HAP-1 (cell line): ENCODE measurements at places on chromosomes 4 and X.

DNA sequence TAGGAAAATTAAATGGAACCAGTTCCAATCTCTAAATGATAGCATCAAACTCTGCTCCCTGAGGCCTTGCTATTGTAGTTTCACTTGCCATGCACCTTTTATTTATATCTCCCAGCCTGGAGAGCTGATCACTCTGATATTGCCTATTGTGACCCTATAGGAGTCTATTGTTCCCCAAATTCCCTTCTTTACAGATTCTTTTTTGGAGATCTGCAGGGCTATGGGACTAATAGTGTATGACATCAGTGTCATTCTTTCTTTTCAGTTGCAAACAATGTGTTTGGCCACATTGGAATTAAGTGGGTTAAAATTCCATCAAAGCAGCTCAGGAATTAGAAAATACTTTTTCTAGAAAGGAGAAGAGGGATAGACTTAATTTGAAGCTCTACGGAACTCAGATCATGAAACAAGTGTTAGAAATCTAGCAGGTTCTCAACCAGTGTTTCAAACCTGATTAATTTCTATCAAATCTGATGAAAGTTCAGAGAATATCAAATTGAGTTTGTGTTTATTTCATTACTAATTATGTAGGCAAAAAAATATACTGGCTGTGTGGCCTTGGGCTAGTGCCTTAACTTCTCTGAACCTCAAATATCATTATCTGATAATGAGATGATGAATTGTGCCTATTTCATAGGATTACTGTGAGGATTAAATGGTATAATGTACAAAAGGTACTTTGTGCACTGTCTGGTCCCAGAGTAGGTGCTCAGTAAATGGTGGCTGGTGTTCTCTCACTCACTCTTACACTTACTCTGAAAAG is 71.4 kb downstream of the COL4A6 start:
- DNase-seq, result peak; percentile 77

- no peak for DNase-seq
Observed at GRCh38 chr4:178799204-178799603, 1357.0 kb upstream of the AGA start.

GRCh38 chrX:15017491-15017890 is 144.3 kb downstream of the MOSPD2 start:
- DNase-seq, result no peak

DNA sequence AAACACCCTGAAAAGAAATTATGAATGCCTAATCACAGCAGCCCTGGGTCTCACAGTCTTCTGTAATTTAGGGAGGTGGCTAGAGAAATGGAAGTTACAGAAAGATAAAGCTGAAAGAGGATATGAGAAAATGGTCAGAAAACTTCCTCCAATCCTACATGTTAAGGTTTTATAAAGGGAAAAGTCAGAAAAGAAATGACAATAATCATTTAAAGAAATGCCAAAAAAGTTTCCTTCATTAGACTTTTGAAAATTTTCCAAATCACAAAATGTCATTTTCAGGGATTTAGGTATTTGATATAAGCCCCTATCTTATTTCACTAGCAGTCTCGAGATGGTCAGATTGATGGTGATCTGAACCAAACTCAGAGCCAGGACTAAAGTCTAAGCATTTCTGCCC is 276.2 kb downstream of the CHIC1 start:
- DNase-seq, result no peak

GRCh38 chr4:182502064-182502463 is 258.9 kb downstream of the TENM3 start:
- DNase-seq, result no peak

DNA sequence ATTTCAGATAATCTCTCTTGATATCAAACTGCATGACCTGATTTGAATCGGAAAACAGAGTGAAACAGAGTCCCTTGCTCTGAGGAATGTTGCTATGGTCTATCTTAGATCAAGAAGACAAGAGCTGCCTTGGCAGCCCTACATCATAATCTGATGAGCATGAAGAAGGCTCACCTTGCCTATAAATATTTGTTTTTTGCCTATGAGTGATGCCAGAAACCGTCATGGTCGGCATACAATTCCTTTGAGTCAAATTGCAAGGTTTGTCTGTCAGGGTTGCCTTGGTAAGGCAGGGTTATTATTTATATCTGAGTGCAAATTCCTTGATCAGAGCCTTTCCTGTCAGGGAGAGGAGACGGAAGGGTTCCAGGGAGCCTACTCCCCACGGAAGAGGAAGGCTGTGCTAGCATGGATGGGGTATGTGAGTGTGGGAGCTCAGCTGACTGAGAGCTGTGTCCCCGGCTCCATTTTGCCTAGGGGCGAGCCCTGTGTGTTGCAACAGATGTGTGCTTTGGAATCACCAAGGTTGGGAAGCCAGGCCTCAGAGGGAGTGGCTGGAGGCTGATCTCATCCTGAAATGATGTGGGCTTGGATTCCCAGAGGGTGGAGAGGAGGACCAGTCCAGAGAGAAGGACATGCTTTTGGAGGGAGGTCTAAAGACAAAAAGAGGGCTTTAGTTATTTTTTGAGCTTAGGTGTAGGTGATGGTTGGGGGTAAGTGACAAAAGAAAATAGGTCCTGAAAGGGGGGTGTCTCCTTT is 43.6 kb downstream of the RTL9 start:
- DNase-seq, result no peak

- no peak for DNase-seq
Observed at GRCh38 chr4:33493231-33493630, 2751.1 kb downstream of the ARAP2 start.

DNA sequence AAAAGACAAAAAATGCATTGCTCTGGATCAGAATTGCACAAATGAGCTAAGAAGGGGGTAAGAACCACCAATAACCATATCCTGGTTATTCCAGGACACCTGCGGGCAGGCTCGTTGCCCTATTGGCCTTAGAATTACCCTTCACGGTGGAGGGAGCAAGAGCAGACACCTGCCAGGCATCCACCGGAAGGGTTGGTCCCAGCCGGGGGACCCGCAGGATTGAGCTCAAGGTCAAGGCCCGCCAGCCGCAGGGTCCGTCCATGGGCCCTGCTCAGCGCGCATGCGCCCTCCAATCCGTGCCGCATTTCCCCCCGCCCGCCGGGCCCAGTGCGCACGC is 575 bp downstream of the SLC25A6 start:
- no peak for DNase-seq

- DNase-seq, result no peak
Observed at GRCh38 chrX:39946822-39947221, 150.9 kb downstream of the BCOR start.

GRCh38 chr4:65669111-65670019 is 924 bp downstream of the EPHA5 start:
- DNase-seq, result no peak

DNA sequence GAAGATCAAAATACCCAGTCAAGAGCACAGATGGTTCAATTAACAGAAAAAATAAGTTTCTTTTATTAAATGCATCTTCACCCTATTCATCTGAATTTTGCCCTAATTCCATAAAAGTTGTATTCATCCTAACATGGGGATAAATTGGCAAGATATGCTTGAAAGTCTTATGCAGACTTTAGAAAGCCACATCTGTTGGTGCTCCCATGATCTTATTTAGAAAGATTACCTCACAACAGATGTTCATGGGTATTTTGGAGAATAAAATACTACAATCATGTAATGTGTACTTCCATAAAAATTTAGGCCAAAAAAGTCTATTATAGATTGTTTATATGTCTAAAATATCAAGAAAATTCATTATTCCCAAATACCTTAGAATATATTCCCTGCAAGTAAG is 510.3 kb downstream of the TECRL start:
- no peak for DNase-seq

- no peak for DNase-seq
Observed at GRCh38 chr4:173794662-173795061, 264.6 kb upstream of the HAND2 start.

DNA sequence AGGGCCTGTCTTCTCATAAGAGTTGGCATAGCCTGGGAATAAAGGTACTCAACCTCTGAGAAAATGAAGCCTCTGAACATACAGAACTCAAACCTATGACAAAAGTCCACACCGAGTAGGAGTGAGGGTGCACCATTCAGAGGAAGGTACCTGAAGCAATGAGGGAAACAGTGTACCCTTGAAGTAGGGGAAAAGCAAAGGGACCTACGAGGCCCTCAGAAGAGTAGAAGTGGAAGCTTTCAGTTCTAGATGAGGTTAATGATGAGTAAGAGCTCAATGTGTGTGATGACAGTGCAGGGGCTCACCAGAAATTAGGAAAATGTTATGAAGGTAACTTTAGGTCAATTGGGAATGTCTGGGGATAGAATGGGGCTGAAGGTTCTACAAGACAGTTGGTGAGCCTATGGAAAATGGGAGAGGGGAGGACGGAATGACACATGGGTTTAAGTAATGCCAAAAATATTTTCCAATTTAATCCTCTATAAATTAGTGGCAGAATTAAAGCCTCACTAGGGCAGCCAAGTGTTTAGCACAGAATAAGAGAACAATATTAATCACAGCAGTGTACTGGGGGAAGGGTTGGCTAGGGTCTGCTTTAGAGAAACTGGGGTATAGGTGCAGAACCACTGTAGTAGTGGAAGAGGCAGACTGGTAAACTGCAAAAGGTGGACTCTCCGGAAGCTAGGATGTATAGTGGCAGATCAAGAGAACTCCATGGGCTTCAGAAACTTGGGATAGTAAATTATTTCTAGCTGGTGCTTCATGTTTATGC is 39.8 kb downstream of the RAB33A start:
- DNase-seq, result no peak

DNA sequence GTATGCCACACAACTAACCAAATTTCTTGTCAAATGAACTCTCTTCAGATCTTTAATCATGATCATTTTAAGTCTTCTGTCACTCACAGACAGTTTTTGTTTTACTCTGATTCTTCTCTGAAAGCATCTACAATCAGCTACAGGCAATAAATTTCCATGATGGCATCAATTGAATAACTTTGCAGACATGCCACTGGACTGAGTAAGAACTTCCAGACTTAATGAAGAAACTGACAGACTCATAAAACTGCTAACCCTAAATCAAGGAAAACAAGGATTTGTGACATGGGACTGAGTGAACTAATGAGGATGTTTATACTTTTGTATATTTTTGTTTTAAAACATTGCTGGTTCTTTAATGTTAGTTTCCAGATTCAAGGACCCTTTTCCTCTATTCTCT is 5.5 kb upstream of the PPP1R2C start:
- no peak for DNase-seq

GRCh38 chr4:127479031-127479622 is 153.6 kb upstream of the INTU start:
- DNase-seq, result peak; percentile 69

- peak; percentile 82 for DNase-seq
Observed at GRCh38 chrX:39816871-39817731, 280.7 kb downstream of the BCOR start.

DNA sequence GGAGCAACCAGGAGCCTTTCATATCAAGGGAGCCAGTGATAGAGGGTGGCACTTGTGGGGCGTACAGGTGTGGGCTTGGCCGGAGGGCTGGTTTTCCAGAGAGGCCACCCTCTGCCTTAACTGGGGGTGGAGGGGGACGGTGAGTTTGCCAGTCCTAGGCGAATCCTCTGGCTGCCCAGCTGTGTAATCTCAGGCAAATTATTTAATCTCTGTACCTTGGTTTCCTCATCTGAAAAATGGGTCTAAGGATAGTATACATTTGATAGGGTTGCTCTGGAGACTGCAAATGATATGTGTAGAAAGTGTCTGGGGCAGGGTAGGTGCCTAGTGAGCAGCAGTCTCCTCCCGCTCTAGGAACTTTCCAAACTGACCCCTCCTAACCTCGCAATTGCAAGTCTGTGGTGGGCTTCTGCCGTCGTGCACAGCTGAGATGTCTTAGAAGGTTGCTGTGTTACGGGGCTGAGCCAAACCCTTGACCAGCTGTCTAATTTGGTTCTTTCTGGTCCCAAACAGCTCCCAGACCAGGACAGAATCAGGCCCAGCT is 3.8 kb upstream of the CXCR3 start:
- DNase-seq, result no peak

- DNase-seq, result no peak
Observed at GRCh38 chr4:153514688-153515426, 48.7 kb downstream of the TMEM131L start.

GRCh38 chr4:185382754-185383153 is 13.0 kb downstream of the LRP2BP start:
- DNase-seq, result no peak

DNA sequence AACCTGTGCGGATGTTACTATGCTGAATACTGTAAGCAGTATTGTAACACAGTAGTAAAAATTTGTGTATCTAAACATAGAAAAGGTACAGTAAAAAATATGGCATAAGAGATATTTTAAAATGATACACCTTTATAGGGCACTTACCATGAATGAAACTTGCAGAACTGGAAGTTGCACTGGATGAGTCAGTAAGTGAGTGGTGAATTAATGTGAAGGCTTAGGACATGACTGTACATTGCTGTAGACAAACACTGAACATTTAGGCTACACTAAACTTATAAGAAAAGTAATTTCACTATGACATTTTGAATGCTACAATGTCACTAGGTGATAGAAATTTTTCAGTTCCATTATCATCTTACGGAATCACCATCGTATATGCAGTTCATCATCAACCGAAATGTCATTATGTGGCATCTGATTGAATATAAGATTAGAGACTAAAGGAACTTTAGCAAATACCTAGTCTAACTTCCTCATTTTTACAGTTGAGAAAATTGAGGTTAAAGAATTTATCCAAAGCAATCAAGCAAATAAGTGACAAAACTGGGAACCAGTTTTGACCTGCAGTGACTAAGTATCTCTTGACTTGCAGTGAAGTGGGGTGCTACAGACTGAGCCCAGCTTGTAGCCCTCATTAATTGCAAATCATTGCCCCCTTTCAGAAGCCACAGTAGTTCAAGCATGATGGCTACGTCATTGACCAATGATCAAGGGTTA is 55.3 kb downstream of the EGF start:
- no peak for DNase-seq

DNA sequence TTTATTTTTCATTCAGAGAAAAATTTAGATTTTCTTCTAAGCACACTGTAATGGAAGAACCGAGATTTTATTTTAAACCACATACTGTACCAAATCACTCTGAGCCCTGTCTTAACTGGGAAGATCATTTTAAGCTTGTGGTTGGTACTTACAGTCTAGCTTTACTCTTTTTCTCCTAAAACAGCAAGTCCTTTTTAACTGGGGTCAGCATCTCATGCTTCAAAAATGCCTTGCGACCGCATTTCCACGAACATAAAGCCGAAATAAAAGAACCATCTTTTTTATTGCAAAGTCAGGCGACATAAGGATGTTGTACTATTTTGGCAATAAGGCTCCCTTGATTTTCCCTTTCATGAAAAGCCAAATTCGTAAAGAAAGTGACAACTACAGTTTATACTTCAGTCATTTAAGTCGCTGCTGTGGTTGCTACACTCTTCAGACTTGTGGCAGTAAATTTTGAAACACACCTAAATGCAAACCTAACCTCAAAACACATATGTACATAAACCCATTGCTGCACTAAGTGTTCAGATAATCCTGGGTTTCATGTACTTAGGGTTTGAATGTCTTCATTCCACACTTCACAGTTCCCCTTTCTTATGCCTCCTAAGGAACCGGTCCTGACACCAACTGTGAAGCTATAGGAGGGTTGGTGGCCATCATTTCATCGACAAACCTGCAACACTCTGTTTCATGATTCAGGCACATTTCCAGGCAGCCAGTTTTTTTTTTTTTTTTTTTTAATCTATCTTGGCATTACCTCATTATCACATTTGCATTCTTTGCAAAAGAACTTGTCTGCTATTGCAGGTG is 3.0 kb downstream of the STOX2 start:
- DNase-seq, result no peak
